Activated naive CD4-positive, alpha-beta T cell (primary cell): ENCODE measurements at places on chromosomes 2 and 18.

DNA sequence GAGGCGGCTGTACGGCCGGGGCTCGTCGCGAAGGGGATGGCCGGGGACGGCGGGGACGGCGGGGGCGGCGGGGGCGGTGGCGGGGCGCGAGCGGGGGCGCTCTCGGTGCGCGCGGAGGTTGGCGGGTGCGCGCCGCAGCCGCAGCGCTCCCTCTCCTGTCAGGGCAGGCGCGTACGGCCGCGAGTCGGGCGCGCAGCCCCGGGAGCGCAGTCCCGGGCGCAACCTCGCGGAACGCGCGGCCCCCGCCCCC is 296 bp upstream of the GRHL1 start:
- DNase-seq, result no peak

GRCh38 chr2:120600335-120600734 is 135.3 kb upstream of the GLI2 start:
- no peak for DNase-seq

DNA sequence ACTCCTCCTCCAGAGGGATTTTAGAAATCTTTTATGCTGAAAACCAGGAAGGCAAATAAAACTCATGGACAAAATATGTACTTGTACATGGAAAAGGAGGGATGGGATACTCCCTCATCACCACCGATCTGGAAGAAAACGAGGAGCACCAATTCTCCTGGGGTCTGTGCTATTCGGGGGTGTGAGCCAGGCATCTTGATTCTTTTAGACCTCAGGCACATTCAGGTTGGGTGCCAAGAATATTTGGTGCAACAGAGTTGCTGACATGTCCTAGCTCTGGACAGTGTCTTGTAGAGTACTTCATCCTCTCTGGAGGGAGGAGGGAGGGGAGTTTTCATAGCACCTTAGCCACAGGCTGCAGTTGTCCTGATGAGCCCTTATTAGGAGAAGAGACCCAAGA is 163.0 kb downstream of the PRKCE start:
- no peak for DNase-seq

GRCh38 chr18:44733069-44733753 is 52.5 kb downstream of the SETBP1 start:
- DNase-seq, result no peak

GRCh38 chr2:46921676-46922448 is 6.3 kb upstream of the MCFD2 start:
- no peak for DNase-seq

DNA sequence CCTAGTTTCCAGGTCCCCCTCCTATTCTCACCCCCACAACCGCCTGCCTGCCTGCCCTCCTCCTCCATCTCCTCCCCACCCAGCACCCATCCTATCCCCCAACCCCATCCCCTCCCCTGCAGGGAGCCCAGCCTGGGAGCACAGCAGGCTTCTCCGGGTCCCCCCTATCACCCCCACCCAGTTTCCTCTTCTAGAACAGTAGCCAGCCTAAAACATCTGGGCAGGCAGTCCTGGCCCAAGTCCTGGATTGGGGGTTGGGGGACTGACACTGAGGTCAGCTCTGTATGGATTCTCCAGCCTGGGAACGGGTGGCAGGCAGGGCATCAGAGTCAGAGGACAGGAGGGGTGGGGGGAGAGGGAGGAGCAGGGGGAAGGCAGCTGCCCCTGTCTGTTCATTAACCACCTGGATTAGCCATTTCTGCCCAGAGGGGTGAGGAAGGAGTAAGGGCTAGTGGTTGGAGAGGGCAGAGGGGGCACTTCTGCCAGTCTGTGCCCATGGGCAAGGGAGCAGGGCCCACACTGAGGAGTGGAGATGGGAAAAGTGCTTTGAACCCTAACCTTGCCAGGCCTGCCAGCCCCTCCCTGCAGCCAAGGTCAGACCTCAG is 60.0 kb downstream of the TNS1 start:
- DNase-seq, result no peak

DNA sequence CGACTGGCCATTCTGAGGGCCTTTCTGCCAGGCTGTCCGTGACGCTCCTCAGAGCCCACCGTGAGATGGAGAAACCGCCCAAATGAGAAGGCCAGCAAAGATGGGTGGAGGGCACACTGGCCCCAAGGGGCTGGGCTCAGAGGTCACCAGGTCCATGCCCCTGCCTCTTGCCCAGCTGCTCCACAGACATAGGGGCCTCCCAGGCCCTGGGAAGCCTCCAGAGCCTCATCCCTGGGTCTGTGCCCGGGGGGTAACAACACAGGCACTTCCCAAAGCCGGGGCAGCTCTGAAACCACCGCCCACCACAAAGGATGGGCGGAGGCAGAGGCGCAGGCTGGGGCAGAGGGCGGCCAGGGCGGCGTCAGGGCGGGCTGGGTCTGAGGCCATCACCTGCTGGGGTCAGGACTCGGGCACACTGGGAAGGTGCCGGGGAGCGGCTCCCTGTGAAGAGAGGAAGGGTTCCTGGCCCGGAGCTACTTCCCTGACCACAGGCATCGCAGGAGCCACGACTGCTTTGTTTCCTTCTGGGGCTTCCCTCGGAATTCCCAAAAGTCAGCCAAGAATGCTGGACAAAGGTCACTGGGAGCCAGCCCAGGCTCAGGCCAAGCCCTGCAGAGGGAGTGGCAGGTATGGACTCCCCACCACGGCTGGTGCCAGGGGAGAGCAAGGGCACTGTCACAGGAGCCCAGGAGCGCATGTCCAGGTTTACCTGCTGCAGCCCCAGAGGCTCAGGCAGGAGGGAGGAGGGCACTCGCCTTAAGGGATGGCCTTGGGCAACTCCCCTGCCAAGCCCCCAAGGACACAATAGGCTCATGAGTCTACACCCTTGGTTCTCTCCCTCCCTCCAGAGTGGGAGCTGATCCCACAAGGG is 9.4 kb downstream of the CYP26B1 start:
- DNase-seq, result no peak

DNA sequence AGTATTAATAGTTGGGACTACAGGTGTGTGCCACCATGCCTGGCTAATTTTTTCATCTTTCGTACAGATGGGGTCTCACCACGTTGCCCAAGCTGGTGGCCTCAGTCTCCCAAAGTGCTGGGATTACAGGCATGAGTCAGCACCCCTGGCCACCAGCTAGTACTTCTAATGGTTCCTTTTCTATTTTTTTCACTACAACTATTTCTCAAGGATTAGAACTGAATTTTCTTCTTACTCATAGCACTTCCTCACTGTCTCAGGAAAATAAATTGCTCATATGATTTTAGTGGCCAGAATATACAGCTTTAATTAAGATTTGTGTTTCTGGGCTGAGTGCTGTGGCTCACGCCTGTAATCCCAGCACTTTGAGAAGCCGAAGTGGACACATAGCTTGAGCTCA is 43.2 kb upstream of the SOS1 start:
- DNase-seq, result no peak

DNA sequence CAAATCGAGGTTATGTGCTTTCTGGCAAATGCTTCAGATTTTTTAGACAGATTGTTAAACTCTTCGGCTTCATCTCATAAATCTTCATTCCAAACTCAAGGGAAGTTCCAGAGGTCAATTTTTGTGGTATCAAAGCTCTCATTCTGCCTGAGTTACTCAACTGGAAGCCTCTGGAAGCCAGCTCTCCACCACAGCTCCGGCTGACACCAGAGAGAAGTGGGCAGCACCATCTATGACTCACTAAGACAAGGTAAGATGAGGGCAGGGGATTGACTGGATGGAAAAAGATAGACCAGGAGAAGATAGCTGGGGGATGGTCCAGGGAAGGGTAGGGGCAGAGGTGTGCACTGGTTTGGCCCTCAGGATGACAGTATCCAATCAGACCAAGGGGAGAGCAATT is 137.3 kb upstream of the HNRNPA3 start:
- DNase-seq, result no peak

DNA sequence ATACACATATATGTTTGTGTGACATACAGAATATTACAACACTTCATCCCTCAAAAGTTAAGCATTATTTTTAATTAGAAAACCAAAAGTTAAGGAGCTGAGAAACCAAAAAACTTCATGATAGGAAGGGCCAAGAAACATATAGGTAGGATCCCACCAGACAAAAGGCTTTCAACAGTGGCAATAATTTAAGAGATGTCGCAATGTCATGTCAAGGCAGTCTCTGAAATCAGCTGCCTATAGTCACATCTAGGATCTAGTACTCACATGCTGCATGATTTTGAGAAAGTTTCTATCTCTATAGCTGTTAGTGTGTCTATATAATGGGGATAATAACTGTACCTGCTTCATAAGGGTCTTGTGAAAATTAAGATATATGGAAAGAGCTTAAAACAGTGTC is 72.7 kb downstream of the SPIRE1 start:
- no peak for DNase-seq

DNA sequence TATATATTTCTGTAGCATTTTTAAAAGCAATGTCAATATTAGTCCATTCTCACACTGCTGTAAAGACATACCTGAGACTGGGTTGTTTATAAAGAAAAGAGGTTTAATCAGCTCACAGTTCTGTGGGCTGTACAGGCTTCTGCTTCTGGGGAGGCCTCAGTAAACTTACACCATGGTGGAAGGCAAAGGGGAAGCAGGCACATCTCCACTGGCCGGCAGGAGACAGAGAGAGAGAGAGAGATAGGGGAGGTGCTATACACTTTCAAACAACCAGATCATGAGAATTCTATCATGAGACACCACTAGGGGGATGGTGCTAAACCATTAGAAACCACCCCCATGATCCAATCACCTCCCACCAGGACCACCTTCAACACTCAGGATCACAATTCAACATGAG is 43.1 kb downstream of the CHMP3 start:
- no peak for DNase-seq

DNA sequence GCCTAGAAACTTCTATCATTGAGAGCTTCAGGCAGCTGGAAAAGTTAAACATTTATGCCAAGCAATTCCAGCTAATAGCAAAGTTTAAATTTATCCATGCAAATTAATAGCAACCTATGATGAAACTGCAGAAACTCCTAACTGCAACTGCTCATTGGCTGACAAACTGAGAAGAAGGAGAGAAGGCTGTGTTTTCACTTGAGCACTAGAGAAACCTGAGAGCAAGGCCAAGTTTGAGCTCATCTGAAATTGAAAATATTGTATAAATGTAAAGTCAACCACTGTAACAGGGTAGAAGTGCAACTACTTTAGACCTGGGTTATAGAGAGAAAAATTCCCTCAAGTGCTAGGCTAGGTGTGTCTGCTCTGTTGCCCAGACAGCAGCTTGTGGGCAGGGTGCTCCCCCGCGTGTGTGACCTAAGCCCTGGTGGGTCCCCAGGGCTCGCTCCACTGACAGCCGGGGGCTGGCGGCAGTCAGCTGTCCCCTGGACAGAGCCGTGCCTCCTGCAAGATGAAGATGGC is 50.2 kb downstream of the CABYR start:
- no peak for DNase-seq

GRCh38 chr2:145029873-145030272 is 510.0 kb upstream of the ZEB2 start:
- DNase-seq, result no peak

- DNase-seq, result no peak
Observed at GRCh38 chr2:21332993-21333625, 209.3 kb downstream of the TDRD15 start.

DNA sequence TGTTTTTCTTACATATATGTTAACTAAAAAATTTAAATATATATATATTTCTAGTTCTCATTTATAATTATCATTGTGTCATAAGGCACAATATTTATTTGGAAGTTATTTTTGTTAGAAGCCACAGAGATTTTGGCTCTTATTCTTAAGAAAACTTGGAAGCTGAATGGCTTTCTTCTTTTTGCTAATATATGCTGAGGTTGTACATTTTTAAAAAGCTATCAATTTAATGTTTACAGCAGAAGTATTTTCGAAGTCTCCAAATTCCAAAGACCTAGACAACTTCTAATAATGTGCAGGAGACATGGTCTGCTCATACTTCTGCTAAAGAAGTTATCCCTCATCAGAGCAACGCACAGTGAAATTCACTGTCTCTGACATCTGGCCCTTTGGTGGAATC is 3.7 kb upstream of the PIEZO2 start:
- DNase-seq, result no peak

DNA sequence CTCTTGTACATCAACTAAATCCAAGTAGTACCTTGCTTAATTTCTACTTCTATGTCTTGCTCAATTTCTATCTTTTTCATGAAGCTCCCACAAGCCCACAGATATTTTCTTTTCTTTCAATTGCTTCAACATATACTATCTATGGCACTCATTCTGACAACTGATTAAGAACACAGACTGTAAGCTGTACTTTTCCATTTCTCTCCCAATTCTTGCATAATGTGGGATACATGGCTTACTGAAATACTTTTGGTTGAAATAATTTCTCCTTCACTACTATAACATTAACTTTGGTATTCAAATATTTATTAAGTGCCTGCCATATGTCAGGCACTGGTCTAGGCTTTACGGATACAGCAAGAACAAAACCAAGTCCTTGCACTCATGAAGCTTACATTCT is 84.8 kb downstream of the GORASP2 start:
- DNase-seq, result no peak

GRCh38 chr2:32562906-32563305 is 64.9 kb upstream of the TTC27 start:
- DNase-seq, result no peak

GRCh38 chr2:75233965-75234364 is 34.6 kb upstream of the TACR1 start:
- no peak for DNase-seq

- no peak for DNase-seq
Observed at GRCh38 chr18:4260107-4260506, 195.0 kb downstream of the DLGAP1 start.

DNA sequence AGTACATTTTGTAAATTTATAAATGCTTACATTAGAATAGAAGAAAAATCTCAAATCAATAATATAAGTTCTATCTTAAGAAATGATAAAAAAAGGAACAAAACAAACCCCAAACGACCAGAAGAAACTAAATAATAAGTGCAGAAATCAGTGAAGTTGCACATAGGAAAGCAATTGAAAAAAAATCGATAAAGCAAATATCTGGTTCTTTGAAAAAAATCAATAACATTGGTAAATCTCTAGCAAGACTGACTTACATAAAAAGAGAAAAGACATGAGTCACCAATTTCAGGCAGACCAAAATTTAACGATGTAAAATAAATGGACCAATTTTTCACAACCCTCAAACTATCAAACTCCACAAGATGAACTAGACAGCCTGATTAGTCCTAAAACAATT is 249.9 kb upstream of the HDAC4 start:
- no peak for DNase-seq

GRCh38 chr18:61741881-61742454 is 150.8 kb downstream of the RNF152 start:
- DNase-seq, result no peak

DNA sequence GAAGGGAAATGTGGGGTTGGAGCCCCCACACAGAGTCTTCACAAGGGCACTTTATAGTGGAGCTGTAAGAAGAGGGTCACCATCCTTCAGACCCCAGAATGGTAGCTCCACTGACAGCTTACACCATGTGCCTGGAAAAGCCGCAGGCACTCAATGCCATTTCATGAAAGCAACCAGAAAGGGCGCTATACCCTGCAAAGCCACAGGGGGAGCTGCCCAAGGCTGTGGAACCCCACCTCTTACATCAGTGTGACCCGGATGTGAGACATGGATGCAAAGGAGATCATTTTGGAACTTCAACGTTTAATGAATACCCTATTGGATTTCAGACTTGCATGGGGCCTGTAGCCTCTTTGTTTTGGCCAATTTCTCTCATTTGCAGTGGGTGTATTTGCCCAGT is 694.7 kb downstream of the CBLN2 start:
- no peak for DNase-seq
